ENCODE measurements at places on chromosomes 11 and 22. TPM values are rescaled to one million over a fixed set of nuclear protein-coding genes. Genes with fewer than 3 reads are reported as not detected.

Gene RAC2
- total RNA-seq, result 62.0 TPM

DNA sequence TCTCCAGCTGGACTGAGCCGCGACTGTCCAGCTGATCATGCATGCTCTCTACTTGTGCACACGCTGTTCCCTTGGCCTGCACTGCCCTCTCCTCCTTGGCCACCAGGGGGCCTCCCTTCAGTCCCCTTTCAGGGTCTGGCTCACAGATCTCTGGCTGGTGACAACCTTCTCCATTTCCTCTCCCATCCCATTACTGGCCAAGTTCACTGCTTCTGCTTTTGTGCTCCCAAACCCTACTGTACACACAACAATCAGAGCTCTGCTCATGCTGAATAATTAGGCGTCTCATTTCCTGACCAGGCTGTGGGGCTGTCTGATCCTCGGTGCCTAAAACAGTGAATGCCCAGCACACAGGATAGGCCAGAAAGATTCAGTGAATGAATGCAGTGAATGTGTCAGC is 224.0 kb upstream of the NARS2 start:
- H3K4me3 ChIP-seq, result no peak overlapping the region
- H3K27me3 ChIP-seq, result peaks cover 34% of the 10 kb centered on the region
- no peaks in the 10 kb centered on the region for H3K36me3 ChIP-seq
- no peaks in the 10 kb centered on the region for H3K4me1 ChIP-seq
- peak; percentile 28 for DNase-seq
- no peak overlapping the region for H3K27ac ChIP-seq

GRCh38 chr11:47394322-47395222 is 13.8 kb upstream of the SLC39A13 start:
- no peak overlapping the region for H3K4me3 ChIP-seq
- no peaks in the 10 kb centered on the region for H3K4me1 ChIP-seq
- no peak overlapping the region for H3K27ac ChIP-seq
- H3K27me3 ChIP-seq, result no peaks in the 10 kb centered on the region
- no peaks in the 10 kb centered on the region for H3K36me3 ChIP-seq

DNA sequence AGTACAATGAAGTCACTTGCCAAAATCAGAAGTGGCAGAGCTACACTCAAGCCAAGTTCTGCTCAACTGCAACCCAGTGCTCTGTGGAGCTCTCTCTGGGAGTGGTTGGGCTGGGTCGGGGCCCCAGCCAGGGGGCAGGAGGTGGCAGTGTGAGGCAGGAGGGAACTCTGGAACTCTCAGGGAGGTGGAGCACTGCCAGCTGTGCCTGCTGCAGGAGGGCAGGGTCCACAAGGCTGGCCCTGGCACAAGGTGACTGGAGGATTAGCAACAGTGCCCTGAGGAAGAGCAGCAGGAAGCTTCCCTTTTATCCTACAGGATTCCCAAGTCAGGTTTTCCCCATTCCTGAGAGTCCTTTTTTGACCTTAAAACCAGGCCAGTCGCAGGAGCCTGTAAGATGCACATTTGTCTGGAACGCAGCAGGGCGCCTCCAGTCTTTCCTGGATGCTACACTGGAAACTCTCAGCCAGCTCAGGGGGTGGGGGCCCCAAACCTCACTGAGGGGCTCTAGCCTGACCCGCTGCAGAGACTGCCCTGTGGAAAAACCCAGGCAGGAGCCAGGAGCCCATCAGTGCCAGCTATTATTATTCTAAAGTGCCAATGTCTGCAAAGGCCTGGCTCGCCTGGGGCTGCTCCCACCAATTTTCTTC is 31.8 kb downstream of the DKK3 start:
- peak overlapping the region; percentile 60 for H3K27ac ChIP-seq
- DNase-seq, result no peak
- H3K4me3 ChIP-seq, result no peak overlapping the region
- H3K36me3 ChIP-seq, result no peaks in the 10 kb centered on the region
- no peaks in the 10 kb centered on the region for H3K27me3 ChIP-seq

DNA sequence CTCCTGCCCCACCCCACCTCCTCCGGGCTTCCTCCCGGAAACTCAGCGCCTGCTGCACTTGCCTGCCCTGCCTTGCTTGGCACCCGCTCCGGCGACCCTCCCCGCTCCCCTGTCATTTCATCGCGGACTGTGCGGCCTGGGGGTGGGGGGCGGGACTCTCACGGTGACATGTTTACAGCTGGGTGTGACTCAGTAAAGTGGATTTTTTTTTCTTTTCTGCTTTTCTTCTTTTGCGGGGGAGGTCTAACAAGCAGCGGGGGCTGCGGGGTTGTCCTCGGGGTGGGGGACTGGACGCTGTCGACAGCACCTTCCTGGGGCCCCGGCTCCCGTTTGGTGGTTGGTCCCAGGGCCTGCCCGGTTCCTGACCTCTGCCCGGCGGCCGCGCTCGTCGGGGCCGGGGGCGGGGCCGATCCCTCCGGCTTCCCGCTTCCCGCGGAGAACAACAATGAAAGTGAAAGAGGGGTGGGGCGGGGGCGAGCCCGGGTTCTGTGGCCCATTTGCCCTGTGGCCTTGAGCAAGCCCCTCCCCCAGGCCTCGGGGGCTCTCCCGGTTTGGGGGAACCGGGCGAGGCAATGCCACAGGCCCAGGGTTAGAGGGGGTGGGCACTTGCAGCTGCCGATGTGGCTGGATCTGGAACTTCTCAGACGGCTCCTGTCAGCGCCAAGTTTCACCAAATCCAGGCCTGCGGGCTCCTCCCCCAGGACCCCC is 975 bp upstream of the MDK start:
- DNase-seq, result no peak
- peak overlapping the region; percentile 96 for H3K27ac ChIP-seq
- peaks cover 4% of the 10 kb centered on the region for H3K36me3 ChIP-seq
- peaks cover 56% of the 10 kb centered on the region for H3K4me1 ChIP-seq
- H3K27me3 ChIP-seq, result no peaks in the 10 kb centered on the region

All from HCT116 (cell line).